ENCODE measurements at places on chromosomes 3 and 15. TPM values are rescaled to one million over a fixed set of nuclear protein-coding genes. Genes with fewer than 3 reads are reported as not detected.

Gene ARHGEF26
- total RNA-seq: 0.02 TPM

Gene TTBK2
- total RNA-seq: 12.1 TPM

Gene GOLIM4
- total RNA-seq: 1.7 TPM

Gene ROPN1
- total RNA-seq: not detected

Gene THAP10
- not detected for total RNA-seq

Gene CNTN4
- not detected for total RNA-seq
